ENCODE measurements at places on chromosomes 16 and 17.

- DNase-seq = no peak
Measured at GRCh38 chr16:17467923-17468540, 2.7 kb downstream of the XYLT1 start.

GRCh38 chr17:14098246-14098645 lies 28.9 kb downstream of the COX10 start:
- DNase-seq = no peak

DNA sequence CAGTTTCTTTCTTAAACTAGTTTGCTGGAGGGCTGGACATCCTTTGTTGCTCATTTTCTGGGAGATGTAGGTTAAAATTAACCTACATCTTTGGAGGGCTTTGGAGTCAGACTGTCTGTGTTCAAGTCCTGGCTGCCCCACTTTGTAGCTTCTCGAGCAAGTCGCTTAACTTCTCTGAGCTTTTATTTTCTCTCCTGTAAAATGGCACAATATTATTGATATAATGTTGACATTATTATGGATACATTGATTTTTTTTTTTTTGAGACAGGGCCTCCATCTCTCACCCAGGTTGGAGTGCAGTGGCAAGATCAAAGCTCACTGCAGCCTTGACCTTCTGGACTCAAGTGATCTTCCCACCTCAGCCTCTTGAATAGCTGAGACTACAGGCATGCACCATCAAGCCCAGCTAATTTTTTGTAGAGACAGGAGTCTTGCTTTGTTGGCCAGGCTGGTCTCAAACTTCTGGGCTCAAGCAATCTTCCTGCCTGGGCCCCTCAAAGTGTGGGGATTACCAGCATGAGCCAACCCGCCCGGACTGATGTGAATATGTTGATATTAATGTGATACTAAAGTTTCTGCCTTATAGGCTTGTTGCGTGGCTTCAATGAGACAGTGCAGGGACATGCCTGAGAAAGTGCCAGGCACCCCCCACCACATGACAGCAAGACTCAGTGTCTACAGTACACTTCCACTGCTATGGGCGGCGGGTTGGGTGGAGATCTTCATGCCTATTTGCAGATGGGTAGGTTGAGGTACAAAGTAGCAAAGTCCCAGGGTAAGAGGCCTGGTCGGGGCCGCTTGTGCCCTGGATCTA lies 31.6 kb upstream of the RMI2 start:
- no peak for DNase-seq

GRCh38 chr17:45096141-45096540 lies 35.0 kb downstream of the NMT1 start:
- DNase-seq = no peak

DNA sequence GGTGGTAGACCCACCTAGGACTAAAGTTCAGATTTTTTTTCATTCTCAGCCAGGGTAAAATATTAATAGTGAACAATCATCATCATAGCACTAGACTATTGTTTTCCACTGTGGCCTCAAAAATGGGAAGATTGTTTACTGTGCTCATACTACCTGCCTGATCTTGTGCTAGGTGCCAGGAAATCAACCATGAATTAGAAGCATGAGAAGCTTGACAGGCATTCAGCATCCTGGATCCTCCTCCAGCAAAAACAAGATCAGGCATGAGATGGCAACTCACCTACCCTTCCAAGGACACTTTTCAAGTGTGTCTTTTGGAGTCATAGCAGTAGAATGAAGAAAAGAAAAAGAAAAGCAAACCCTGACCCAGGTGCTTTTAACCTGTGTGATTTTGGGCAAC lies 174.2 kb downstream of the CYLD start:
- DNase-seq = no peak

- no peak for DNase-seq
Measured at GRCh38 chr17:30894236-30894635, 11.8 kb downstream of the TEFM start.

GRCh38 chr17:80356231-80356856 lies 58.6 kb upstream of the ENDOV start:
- DNase-seq = no peak
